ENCODE measurements at places on chromosomes 1 and 21. TPM values are rescaled to one million over a fixed set of nuclear protein-coding genes. Genes with fewer than 3 reads are reported as not detected.

DNA sequence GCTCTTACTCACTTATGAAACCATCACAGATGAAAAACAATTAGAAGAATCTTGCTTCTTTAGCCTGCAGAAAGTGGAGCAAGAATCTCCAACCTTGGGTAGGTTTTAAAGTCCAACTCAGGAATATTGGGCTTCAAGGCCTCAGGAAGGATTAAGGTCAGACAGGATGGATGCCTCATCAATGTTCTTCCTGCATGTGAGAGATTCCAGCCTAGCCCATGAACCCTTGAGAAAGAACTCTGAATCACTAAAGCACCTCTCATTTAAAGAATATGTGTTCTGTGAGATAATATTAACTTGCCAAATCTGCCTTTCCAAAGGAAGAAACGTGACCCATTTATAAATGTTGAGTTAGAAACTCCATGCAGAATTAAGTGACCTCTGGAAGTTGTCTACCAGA is 345.2 kb upstream of the CAMK1G start:
- no peak for ATAC-seq

- ATAC-seq = no peak
Measured at GRCh38 chr1:18057623-18058022, 50.0 kb upstream of the IGSF21 start.

The AMPD1 gene
- not detected for total RNA-seq

DNA sequence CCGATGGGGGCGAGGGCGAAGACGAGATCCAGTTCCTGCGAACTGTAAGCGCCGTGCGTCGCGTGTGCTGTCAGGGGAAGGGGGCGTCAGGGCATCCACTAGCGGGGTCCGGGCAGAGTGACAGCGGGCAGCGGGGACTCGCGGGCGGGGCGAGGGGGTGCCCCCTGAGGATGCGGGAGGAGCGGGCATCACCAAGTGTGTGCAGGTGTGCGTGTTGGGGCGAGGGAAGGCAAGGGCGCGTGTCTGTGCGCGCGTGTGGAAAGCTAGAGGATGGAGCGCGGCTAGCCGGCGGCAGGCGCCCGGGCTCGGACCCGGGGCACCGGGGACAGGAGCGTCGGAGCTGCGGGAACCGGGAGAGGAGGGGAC is 525 bp downstream of the RYR2 start:
- ATAC-seq = peak; percentile 1

The STYXL2 gene
- total RNA-seq = 0.08 TPM

DNA sequence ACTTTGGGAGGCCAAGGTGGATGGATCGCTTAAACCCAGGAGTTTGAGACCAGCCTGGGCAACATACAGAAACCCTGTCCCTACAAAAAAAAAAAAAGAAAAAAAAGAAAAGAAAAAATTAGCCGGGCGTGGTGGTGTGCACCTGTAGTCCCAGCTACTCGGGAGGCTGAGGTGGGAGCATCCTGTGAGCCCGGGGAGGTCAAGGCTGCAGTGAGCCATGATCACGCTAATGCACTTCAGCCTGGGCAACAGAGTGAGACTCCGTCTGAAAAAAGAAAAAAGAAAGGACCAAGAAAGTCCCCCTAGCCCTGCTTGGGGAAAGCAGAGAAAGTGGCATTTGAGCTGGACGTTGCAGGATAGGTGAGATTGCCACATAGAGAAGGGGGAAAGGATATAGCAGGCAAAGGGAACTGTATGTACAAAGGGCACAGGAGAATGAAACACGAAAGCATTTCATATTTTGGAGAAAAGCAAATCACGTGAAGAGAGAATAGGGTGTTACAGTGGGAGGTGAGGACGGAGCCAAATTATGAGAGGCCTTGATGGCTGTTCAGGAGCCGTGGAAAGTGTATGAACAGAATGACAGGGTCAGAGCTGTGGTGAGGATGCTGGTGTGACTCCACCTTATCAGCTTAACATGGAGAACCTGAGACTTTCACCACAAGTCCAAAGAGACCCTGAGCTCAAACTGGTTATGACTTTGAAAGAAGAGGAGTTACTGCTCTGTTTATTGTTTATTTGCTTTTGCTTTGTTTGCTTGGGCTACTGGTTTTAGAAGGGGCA is 19.5 kb upstream of the LRIG2 start:
- no peak for ATAC-seq

DNA sequence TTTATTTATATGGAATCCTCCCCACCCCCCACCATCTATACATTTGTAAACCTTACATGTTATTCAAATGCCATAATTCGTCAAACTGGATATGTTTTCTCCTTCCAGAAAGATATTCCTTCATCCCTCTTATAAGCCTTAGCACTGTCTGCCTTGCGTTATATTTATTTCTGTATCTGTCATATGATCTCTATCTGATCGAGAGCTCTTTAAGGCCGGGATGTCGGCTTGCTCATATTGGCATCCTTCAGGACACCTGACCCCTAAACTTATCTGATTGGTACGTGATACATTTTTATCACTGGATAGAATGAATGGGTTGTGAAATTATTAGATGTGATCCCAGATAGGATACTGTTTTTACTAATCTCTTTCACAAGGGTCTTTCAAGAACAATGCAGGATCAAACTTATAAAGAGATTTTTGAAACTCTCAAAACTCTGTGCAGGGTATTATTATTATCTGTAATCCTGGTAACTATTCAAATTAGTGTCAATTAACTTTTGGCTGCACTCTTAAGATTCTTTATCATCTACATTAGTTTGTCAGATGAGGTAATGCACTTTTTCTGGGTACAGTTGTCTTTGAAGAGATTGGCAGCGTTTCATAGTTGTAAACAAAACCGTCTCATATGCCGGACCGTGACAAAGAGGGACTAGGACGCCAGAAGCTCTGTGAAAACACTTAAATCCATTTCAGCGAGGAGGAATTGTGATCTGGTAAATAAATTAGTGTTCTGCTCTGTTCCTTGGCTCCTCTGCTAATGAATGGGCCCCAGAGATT is 152.0 kb downstream of the KIF26B start:
- ATAC-seq = no peak

The KLHDC8A gene
- total RNA-seq = 0.31 TPM

The LRRC53 gene
- total RNA-seq = not detected

DNA sequence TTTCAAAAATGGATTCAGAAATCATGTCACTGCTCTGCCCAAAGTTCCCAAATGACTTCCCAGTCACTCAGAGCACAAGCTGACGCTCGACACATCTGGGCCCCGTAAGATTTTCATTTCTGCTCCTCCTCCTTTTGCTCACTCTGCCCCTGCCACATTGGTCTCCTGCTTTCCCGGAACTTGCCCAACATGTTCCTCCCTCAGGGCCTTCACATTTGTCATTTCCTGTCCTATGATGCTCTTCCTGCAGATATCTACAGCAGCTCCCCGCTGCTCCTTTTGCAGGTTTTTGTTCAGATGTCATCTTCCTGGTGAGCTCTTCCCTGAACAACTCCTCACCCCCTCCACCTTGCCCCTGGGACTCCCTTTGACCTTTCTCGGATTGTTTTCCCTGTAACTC is 58.5 kb upstream of the IVNS1ABP start:
- ATAC-seq = peak; percentile 65

- ATAC-seq = no peak
Measured at GRCh38 chr1:168110896-168111545, 25.7 kb downstream of the GPR161 start.

DNA sequence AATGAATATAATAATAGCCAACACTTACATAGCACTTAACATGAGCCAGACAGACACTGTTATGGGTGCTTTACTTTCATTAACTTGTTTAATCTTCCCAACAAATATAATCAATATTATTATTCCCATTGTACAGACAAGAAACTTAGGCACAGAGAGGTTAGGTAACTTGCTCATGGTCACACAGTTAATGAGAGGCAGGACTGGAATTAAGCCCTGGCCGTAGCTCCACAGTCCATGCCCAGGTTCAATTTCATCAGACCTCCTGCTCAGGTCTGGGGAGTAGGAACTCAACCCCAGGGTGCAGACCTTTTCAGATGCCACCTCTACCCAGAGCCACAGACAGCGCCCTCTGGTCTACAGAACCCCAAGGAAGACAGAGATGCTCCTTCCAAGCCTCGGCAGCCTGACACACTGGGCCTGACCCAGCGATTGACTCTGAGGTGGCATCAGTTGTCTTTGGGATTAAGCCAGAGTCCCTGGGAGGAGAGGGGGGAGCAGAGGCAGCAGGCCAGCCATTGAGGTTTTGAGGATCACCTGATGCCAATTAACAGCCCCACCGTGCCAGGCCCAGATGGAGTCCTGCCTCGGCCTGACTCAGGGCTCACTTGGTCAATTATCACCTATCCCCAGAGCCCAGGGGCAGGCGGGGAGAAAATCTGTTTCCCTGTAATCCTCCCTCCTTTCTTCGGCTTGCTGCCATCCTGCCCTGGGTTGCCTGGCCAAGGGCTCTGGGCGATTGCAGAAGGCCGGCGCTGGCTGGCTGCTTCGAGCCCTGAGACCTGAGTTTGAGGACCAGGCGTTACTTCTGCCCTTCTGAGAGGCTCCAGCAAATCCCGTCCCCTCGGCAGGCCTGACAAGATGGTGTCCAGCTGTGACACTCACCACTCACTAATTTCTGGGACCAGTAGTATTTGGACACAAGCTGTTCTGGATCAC is 116.7 kb downstream of the LACTBL1 start:
- no peak for ATAC-seq

GRCh38 chr21:15986277-15986676 is 256.5 kb downstream of the USP25 start:
- no peak for ATAC-seq

DNA sequence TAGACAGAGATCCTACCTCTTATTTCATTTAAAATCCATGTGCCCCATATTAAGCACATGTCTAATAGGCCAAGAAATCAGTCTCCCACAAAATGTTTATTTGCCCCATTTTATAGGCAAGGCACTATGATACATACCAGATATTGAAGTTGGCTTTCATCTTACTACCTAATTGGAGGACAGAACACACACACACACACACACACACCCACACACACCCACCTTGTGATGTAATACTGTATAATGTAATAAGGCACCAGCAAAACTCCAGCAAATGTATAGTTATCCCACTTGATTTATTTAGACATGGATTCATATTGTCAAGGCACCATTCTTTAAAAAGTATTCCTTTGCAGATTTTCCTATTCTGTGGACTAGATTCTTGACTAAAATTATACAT is 56.8 kb downstream of the ATP6V1G3 start:
- ATAC-seq = no peak

The CRP gene
- not detected for total RNA-seq

The CLDN14 gene
- not detected for total RNA-seq

DNA sequence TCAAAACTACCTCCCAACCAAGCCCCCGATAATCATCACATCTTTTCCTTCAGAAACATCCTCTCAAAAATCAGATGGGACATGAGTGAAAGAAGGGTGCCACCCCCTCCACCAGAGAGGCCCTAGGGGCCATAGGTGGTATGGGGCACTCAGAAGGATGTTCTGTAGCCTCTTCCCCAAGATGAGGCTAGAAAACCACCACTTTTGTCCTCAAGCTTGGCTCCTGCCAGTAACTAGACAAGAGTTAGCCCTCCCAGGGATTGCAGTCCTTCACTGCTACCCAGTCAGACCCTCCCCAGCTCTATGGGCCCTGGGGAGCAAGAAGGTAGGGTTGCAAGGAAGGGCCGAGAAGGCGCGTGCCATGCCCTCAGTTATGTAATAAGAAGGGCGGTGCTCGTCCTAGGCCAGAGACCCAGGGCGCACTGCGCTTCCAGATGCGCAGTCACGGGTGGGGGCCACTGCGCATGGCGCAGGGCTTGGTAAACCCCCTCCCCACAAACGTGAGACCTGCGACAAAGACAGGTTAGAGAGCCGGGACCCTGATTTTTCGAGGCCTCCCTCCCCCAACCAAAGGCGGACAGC is 69.7 kb downstream of the CD46 start:
- ATAC-seq = no peak

DNA sequence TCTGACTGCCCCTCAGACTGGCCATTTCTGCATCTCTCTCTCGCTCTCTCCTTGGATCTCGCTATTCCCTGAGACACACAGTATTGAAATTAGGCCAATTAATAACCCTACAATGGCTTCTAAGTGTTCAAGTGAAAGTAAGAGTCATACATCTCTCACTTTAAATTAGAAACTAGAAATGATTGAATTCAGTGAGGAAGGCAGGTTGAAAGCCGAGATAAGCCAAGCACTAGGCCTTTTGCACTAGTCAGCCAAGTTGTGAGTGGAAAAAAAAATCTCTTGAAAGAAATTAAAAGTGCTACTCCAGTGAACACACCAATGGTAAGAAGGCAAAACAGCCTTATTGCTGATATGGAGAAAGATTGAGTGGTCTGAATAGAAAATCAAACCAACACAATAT is 51.2 kb downstream of the SLC9C2 start:
- no peak for ATAC-seq

The KCNH1 gene
- total RNA-seq = 0.15 TPM

The OR10J1 gene
- not detected for total RNA-seq

GRCh38 chr1:119003413-119004128 is 15.4 kb upstream of the TBX15 start:
- ATAC-seq = no peak

- no peak for ATAC-seq
Measured at GRCh38 chr1:239868058-239868832, 223.4 kb upstream of the FMN2 start.

- ATAC-seq = no peak
Measured at GRCh38 chr1:186443638-186444037, 17.3 kb downstream of the PDC start.

- ATAC-seq = no peak
Measured at GRCh38 chr1:8911416-8912309, 33.2 kb upstream of the ENO1 start.

DNA sequence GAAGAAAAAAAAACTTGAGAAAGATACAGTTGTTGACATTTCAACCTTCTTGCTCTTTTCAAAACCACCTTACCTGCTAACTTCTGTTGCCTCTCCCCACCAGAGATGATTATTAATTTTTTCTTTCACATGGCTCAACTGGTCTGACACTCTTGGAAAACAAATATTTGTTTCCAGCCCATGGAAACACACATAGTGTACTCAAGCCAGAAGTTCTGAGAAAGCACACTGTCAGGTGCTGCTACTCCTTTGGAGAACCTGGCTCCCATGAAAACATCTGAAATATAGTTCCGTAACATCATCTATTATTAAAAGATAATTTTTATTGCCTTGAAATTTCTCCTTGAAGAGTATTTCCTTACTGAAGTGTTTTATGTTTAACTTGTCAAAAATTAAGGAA is 145.0 kb upstream of the C1orf105 start:
- no peak for ATAC-seq

The KIAA0040 gene
- total RNA-seq = 43.2 TPM

DNA sequence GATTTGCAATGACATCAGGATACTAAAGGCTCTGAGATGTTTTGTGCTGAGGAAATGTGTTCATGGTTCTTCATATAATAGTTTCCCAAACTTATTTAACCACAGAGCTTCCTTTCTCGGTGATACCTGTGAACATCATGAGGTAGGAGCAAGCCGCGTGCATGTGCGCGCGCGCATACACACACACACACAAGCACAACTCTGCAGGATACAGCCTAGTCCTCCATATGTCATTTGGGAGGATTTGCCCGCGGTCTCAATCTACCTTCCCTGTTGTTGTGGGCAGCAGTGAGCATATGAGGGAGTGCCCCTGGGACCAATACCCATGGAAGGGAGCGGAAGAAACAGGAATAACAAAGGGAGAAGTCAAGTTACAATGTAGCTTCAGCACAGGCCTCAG is 12.2 kb upstream of the TTC4 start:
- ATAC-seq = no peak

GRCh38 chr1:172818841-172819527 is 160.1 kb downstream of the FASLG start:
- no peak for ATAC-seq

GRCh38 chr1:179745131-179745611 is 2.1 kb downstream of the FAM163A start:
- no peak for ATAC-seq

The FBXO2 gene
- total RNA-seq = 7.9 TPM

The PPIAL4G gene
- total RNA-seq = not detected

All from gastroesophageal sphincter (tissue), 4 donors.